Activated CD8-positive, alpha-beta memory T cell treated with anti-CD3 and anti-CD28 coated beads for 1 hour (primary cell): ENCODE measurements at places on chromosomes 6 and 20.

- no peak for DNase-seq
Observed at GRCh38 chr6:70241991-70242420, 60.9 kb downstream of the COL9A1 start.

GRCh38 chr20:38920851-38921250 is 5.4 kb upstream of the FAM83D start:
- DNase-seq: no peak

- DNase-seq: no peak
Observed at GRCh38 chr20:14148042-14148441, 152.7 kb downstream of the MACROD2 start.

- DNase-seq: no peak
Observed at GRCh38 chr6:128067446-128068118, 166.7 kb upstream of the THEMIS start.

GRCh38 chr20:34397096-34397495 is 34.0 kb downstream of the ITCH start:
- DNase-seq: no peak

- DNase-seq: no peak
Observed at GRCh38 chr20:53208110-53208832, 236.1 kb downstream of the TSHZ2 start.

DNA sequence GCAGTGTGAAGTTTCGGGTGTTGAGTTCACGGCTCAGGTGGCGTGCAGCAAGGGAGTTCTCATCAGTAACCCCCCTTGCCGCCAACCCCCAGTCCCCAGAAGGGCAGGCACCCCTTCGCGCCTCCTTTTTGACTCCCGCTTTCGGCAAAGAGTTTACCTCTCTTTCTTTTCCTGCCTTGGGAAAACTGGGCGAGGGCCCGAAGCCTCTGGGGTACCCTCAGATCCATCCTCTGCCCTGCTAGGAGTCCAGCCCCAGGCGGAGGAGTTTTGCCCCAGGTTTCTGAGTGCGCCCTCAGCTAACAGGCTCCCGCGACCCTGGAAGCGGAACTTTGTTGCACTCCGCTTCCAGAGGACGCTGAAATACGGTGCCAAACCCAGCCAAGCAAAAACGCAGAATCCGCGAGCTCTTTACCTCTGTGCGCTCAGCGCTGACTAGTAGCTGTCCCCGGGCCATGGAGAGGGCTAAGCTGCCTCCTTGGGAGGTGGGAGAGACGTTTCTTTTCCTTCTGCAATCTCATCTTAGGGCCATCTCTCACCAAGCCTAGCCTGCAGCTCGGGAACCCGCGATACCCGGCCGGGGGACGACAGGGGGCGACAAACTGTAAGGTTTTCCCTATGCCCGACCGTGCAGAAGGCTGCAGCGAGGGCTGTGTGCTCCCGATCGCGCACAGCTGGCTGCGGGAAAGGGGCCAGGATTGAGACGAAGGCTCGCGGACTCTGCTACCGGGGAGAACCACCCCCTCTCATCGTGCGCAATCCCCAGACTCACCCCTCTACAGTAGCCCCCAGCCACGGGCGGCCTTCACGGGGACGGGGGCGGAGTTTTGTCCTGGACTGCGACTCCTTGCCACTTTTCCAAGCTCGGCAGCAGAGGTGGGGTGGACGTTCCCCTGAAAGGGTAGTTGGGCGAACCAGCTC is 2.7 kb upstream of the PAX1 start:
- DNase-seq: no peak

DNA sequence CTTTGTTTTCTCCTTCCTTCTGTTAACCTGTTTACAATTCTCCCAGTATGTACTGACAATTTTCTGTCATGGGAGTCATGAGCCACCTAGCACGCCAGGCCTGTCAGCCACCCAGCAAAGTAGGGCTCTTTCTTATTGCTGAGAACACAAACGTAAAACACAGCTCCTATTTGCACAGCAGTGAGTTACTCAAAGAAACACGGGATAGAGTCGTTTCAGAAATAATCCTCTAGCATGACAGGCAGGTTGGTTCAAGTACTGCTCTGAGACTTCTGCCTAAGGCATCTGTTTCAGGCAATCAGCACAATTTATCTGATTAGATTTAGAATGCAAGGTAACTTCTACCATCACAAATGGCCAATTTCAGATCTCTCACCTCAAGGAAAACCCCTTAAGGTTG is 88.8 kb downstream of the CD24 start:
- no peak for DNase-seq

DNA sequence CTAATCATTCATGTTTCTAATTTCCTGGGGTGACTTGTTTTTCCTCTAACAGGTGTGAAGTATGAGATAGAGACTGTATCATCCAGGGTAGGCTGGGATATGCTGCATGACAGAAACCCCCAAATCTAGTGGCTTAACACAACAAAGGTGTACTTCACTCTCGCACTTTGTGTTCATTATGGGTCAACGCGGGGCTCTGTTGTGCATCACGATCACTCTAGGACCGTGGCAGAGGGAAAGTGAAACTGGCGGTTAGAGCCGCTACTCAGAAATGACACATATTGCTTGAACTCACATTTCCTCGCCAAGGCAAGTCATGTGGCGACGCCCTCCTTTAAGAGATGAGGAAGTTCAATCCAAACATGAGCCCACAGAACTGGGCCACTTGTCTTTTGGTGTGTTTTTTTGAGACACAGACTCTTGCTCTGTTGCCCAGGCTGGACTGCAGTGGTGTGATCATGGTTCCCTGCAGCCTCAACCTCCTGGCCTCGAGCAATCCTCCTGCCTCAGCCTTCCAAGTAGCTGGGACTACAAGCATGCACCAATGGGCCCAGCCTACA is 41.3 kb downstream of the PCNA start:
- DNase-seq: peak; percentile 51

GRCh38 chr6:78538002-78538401 is 329.3 kb upstream of the IRAK1BP1 start:
- no peak for DNase-seq

DNA sequence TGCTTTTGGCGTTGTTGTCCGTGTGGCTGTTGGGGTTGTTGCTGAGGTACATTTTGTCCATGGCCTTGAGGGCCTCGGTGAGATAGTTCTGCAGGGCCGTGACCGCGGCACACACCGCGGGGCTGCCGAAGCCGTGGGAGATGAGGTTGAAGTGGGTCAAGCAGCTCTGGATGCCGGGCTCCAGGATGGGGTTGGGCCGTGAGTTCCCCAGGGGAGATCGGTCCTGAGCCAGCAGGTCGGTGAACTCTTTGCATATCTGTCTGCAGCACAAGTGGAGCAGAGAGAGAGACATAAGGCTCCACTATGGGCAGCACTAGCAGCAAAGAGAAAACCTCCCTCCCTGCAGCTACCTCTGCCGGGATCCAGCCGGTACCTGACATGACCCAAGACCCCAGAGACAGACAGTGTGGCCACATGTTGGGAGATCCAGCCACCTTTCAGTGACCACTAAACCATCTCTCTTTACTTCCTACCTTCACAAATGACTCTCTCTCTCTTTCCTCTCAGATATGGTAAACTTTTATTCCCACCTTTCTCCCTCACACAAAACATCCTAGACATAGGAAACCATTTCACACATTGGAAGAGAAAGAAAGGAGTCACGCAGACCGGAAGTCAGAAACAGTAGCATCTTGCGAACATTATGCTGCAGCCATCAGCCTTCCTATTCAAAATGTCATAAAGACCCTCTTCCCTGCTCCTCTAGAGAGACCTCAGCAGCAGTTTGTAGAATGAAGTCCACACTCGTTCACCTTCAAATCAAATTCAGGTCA is 16.2 kb downstream of the TFAP2A start:
- no peak for DNase-seq
